ENCODE measurements at places on chromosomes 3 and 15. TPM values are rescaled to one million over a fixed set of nuclear protein-coding genes. Genes with fewer than 3 reads are reported as not detected.
A peak's percentile ranks its signal among the peaks of the same experiment; 100 is the strongest.

DNA sequence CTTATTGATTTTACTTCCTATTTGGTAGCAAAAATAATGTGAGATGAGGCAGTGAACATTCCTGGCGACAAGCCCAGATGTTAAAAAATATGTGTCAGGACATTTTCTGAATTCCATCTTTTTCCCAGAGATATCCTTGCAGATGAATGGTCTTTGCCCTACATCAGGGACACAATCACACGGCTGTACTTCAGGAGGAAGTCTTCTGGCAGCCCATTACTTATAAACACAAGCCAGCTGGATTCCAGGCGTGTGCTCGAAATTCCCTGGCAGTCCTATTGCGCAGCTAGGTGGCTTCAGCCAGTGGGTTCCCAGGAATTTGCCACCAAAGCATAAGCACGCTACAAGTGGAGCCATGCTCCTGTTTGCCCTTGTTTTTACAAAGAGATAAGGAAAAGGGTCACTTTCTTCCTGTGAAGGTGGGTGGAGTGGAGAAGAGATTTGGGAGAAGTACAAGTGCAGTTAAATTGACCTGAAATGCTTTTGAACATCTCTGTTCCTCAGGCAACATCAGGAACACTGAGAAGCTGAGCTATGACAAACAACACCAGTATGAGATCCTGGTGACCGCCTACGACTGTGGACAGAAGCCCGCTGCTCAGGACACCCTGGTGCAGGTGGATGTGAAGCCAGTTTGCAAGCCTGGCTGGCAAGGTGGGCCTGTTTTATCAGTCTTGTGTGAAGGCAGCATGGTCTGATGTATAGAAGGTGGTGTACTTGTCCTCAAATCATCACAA lies 257.1 kb upstream of the TRIM42 start:
- H3K27me3 ChIP-seq = no peaks in the 10 kb centered on the region
- no peak for DNase-seq
- H3K27ac ChIP-seq = no peak overlapping the region
- peaks cover 10% of the 10 kb centered on the region for H3K4me1 ChIP-seq

- H3K4me3 ChIP-seq = no peak overlapping the region
- peak overlapping the region; percentile 34 for H3K27ac ChIP-seq
- H3K4me1 ChIP-seq = peaks cover 68% of the 10 kb centered on the region
- DNase-seq = no peak
- no peaks in the 10 kb centered on the region for H3K27me3 ChIP-seq
Measured at GRCh38 chr3:30672959-30673358, 66.6 kb downstream of the TGFBR2 start.

GRCh38 chr15:80199366-80199765 lies 46.6 kb downstream of the FAH start:
- no peak overlapping the region for H3K27ac ChIP-seq
- no peaks in the 10 kb centered on the region for H3K4me1 ChIP-seq
- no peak for DNase-seq
- H3K27me3 ChIP-seq = no peaks in the 10 kb centered on the region
- H3K4me3 ChIP-seq = no peak overlapping the region
- H3K36me3 ChIP-seq = no peaks in the 10 kb centered on the region

DNA sequence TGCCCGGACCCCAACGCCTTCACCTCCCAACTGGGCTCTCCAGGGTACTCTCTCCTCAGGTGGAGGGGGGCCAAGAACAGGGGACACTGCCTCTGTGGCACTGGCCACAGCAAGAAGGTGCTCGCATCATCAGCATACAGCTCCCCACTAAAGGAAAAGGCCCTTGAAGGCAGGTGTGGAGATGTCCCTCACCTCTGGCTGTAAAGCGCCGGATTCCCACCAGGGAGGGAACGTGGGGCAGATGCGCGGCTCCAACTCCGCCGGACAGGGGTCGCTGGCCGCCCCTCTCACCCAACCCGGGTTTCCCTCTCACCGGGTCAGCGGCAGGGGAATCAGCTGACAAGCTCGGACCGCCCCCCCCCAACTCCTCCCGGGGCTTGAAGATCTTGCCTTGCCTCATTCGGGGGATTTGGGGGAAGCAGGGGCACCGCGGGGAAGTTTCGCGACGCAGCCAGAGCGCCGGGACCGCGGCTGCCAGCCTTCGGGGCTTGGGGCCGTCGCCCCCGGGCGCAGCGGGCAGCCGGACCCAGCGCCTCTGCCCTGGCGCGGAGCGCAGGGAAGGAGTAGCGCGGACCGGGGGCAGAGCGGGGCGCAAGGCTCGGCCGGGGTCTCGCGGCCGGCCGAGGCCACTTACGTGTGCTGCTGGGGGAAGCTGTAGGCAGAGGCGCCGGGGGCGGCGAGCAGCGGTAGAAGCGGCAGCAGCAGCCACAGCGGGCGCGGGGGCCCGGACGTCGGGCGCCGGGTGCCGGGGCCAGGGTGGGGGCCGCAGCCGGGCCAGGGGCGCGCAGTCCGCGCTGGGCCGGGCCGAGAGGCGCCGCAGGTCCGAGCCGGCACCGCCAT lies 630 bp downstream of the CACNA2D2 start:
- no peaks in the 10 kb centered on the region for H3K27me3 ChIP-seq
- no peaks in the 10 kb centered on the region for H3K36me3 ChIP-seq
- no peaks in the 10 kb centered on the region for H3K4me1 ChIP-seq
- H3K4me3 ChIP-seq = peak overlapping the region; percentile 60
- H3K27ac ChIP-seq = no peak overlapping the region

DNA sequence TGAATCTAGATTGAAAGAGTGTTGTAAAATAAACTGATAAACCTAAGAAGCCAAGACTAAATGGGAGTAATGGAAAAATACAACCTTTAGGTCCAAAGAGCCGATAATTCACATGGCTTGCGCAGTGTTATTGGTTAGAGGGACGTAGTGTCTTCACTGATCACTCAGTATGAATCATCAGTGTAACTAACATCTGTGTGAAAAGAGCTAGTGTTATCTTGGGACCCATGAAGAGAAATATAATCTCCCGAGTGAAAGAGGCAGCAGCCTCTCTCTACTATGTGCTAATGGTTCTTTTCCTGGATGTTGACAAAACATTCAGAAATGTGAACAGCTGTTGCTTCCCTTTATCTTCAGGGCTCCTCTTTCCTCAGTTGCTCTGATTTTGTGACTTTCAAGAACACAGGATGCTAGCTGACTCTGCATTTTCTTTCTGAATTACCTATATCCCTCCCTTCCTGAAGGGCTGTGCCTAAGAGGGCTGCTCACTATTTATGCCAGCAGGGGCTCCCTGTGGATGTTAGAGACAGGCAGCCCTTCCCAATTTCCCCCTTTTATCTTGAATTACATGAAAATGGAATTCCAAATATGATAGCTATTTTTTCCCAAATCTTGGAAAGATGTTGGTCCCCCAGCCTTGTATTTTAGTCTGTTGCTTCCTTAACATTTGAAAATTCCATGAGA lies 128.8 kb downstream of the GRM7 start:
- H3K4me1 ChIP-seq = no peaks in the 10 kb centered on the region
- no peaks in the 10 kb centered on the region for H3K36me3 ChIP-seq
- no peak overlapping the region for H3K27ac ChIP-seq
- DNase-seq = no peak
- H3K4me3 ChIP-seq = no peak overlapping the region

- no peaks in the 10 kb centered on the region for H3K36me3 ChIP-seq
- no peaks in the 10 kb centered on the region for H3K27me3 ChIP-seq
- H3K4me3 ChIP-seq = no peak overlapping the region
- peaks cover 7% of the 10 kb centered on the region for H3K4me1 ChIP-seq
- no peak overlapping the region for H3K27ac ChIP-seq
Measured at GRCh38 chr15:66673410-66674322, 28.4 kb upstream of the SMAD6 start.

GRCh38 chr3:14513566-14514322 lies 26.4 kb downstream of the GRIP2 start:
- no peak overlapping the region for H3K27ac ChIP-seq
- peaks cover 22% of the 10 kb centered on the region for H3K36me3 ChIP-seq
- no peaks in the 10 kb centered on the region for H3K27me3 ChIP-seq
- no peak overlapping the region for H3K4me3 ChIP-seq
- peaks cover 3% of the 10 kb centered on the region for H3K4me1 ChIP-seq

DNA sequence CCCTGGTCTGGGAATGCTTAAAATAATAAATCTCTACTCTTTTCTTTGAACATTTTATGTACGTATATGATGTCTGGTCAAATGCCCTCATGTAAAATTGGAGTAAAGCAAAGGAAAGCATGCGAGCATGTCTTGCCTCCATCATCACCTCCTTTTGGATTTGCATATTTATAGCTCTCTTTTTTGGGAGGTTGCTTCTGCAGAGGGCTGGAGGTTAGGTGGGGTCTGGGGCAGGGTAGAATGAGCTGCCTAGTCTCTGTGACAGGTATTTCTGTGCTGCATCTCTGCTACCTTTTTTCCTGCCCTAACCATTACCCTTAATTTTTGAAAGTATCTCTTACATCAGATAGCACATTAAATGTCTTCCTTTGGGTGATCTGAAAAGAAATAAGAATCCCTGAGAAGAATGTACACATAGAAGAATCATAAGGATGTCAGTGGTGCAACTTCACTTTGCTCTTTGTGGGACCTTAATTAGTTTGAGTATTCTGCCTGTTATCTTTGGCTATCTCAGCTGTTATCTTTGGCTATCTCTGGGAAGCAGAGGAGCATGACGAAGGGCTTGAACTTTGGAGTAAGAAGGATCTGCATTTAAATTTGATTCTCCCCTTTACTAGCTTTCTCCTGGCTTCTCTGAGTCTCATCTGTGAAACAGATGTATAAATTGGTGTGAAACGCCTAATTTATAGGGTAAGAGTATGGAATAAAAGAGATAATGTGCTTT lies 40.2 kb downstream of the PPM1L start:
- no peaks in the 10 kb centered on the region for H3K27me3 ChIP-seq
- H3K4me3 ChIP-seq = no peak overlapping the region
- H3K27ac ChIP-seq = peak overlapping the region; percentile 25
- H3K36me3 ChIP-seq = no peaks in the 10 kb centered on the region
- no peak for DNase-seq

- H3K27me3 ChIP-seq = no peaks in the 10 kb centered on the region
- H3K27ac ChIP-seq = no peak overlapping the region
- no peaks in the 10 kb centered on the region for H3K4me1 ChIP-seq
- no peaks in the 10 kb centered on the region for H3K36me3 ChIP-seq
- DNase-seq = no peak
- no peak overlapping the region for H3K4me3 ChIP-seq
Measured at GRCh38 chr3:44074181-44074580, 167.5 kb upstream of the TOPAZ1 start.

GRCh38 chr3:64120876-64121275 lies 97.6 kb upstream of the PSMD6 start:
- no peaks in the 10 kb centered on the region for H3K36me3 ChIP-seq
- H3K27ac ChIP-seq = peak overlapping the region; percentile 19
- H3K4me1 ChIP-seq = peaks cover 13% of the 10 kb centered on the region
- no peaks in the 10 kb centered on the region for H3K27me3 ChIP-seq

DNA sequence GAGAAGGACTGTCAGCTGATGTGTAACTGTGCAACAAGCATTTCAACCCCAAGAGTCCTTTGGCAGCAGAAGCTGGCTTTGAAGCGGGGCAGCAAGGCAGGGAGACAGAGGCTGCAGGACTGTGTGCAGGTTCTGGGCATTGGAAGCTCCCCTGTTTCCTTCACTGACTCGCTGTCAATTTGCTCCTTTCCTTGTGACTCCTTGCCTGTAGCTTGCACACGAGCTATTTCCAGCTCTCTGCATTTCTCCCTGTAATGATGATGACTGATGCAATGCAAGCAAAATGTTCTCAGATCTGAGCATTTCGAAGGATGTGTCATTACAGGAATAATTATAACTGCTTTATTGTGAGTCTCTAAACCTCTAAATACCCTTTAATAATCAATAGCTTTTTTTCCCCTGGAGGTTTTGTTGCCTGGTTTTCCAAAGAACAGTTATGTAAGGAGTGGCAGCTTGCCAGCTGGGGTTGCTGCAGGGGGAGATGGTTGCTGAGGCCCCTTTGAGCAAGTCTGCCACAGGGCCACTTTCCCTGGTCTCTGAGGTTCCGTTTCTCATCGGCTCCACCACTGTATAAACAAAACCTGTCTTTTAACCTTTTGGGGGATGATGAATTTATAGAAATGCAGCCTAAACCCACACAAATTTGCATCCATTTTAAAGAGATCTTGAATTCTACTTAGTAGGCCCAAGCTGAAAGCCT lies 2.8 kb downstream of the APOD start:
- peak overlapping the region; percentile 34 for H3K4me3 ChIP-seq
- DNase-seq = no peak
- no peak overlapping the region for H3K27ac ChIP-seq
- H3K36me3 ChIP-seq = peaks cover 29% of the 10 kb centered on the region
- peaks cover 8% of the 10 kb centered on the region for H3K4me1 ChIP-seq

- H3K36me3 ChIP-seq = peaks cover 22% of the 10 kb centered on the region
- H3K27ac ChIP-seq = no peak overlapping the region
- peak; percentile 44 for DNase-seq
- no peaks in the 10 kb centered on the region for H3K27me3 ChIP-seq
Measured at GRCh38 chr15:51775967-51776816, 24.8 kb downstream of the TMOD2 start.

DNA sequence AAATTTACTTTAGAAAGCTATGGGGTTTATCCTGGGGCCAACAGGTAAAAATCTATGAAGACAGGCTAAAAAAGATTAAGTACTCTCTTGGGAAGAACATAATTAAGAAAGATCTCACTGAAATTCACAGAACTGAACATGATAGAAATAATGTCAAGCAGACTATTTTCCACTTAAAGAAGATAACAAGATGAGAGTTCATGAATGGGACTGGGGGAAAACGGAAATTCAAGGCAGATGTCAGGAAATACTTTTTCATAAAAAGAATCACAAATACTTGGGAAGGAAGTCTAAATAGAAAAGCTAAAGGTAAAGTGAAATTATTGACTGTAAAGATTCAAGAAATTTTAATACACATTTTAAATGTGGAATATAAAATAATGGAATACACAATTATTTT lies 737.6 kb downstream of the EPHA3 start:
- H3K27ac ChIP-seq = no peak overlapping the region
- no peaks in the 10 kb centered on the region for H3K4me1 ChIP-seq
- DNase-seq = no peak
- no peaks in the 10 kb centered on the region for H3K27me3 ChIP-seq
- H3K36me3 ChIP-seq = no peaks in the 10 kb centered on the region

DNA sequence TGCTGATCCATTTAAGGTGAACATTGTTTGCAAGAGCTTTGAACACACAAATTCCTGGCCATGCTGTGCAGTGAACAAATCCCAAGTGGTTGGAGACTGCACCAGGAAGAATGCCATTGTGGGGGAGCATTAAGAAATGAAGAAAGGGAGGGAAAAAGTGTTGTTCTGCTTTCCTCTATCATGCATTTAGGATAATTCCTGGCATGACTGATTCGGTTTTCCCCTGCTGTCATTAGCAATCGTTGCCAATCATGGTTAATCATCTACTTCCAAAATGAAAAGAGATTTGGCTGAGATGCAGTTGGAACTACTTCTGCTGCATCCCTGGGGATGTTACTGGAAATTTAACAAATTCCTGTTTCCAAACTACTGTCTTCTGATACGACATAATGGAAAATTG lies 73.7 kb upstream of the ZPLD1 start:
- H3K36me3 ChIP-seq = no peaks in the 10 kb centered on the region
- no peaks in the 10 kb centered on the region for H3K27me3 ChIP-seq
- H3K4me1 ChIP-seq = no peaks in the 10 kb centered on the region
- H3K4me3 ChIP-seq = no peak overlapping the region
- no peak for DNase-seq

GRCh38 chr3:87298111-87298718 lies 21.8 kb upstream of the POU1F1 start:
- no peak overlapping the region for H3K4me3 ChIP-seq
- H3K27ac ChIP-seq = no peak overlapping the region
- H3K4me1 ChIP-seq = no peaks in the 10 kb centered on the region
- H3K36me3 ChIP-seq = no peaks in the 10 kb centered on the region
- no peaks in the 10 kb centered on the region for H3K27me3 ChIP-seq

Gene PPP1R14D
- not detected for total RNA-seq

Gene STAB1
- total RNA-seq = 41.0 TPM

Gene MED12L
- 1.9 TPM for total RNA-seq

Gene HRG
- not detected for total RNA-seq

Gene SLC25A36
- total RNA-seq = 63.0 TPM

Gene ATP2B2
- 0.20 TPM for total RNA-seq

Data from heart left ventricle (tissue), 16 donors.